ENCODE measurements at places on chromosomes 16 and 17. TPM values are rescaled to one million over a fixed set of nuclear protein-coding genes. Genes with fewer than 3 reads are reported as not detected.

MYH8 gene
- total RNA-seq: not detected

C17orf113 gene
- 2.3 TPM for total RNA-seq

RNF222 gene
- not detected for total RNA-seq

- no peak overlapping the region for H3K4me3 ChIP-seq
- H3K36me3 ChIP-seq: no peaks in the 10 kb centered on the region
- H3K4me1 ChIP-seq: peaks cover 40% of the 10 kb centered on the region
- peak overlapping the region; percentile 41 for H3K27ac ChIP-seq
- DNase-seq: peak; percentile 72
These were observed 76.7 kb upstream of the CBX4 start for GRCh38 chr17:79915850-79916430.

GRCh38 chr17:2689411-2690164 is 22.0 kb downstream of the CLUH start:
- no peak for DNase-seq
- no peaks in the 10 kb centered on the region for H3K27me3 ChIP-seq

DNA sequence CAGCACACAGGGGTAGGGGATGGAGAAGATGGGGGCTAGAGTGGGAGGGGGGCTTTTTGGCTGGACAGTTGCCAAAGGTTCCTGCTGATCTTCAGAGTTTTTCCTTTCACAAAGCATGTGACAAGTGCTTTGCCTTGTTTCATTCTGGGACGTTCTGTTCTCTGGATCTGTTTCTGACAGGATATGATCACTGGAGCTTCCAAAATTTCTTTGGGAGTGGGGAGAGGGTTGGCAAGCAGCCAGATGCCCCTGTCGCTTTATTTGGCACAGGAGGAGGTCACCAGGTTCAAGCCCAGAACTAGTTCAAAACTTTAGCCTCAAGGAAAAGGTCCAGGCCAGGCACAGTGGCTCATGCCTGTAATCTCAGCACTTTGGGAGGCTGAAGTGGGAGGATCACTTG is 68.5 kb upstream of the TBX2 start:
- peaks cover 13% of the 10 kb centered on the region for H3K4me1 ChIP-seq
- H3K36me3 ChIP-seq: no peaks in the 10 kb centered on the region

DNA sequence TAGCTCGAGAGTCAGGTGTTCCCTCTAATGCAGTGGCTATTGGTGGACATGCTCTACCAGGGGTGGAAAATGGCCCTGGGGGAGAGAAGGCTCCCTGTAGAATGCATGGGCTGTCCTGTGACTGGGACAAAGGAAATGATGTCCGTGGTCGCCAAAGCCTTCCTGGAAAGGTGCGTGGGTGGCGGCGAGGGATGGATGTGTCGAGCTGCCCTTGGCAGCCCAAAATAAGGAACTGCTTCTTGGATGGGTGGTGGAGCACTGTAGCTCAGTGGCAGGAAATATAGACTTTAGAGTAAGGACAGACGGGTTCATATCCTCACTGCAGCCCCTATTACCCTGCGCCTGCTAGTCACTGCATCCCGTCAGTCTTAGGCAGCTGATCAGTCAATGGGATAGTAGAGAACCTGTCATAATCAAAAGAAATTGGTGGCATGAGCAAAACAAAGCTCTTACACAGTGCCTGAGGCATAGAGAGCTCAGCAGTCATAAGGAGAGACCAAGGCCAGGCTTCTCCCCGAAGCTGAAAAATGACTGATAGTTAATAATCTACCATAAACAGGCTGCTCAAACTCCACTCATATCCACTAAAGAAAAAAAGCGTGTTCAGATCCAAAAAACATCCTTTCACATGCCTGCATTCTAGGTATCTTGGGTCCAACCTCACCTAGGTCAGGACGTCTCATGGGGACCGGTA is 123.5 kb upstream of the PLCG2 start:
- H3K4me1 ChIP-seq: peaks cover 24% of the 10 kb centered on the region
- no peak for DNase-seq
- H3K4me3 ChIP-seq: no peak overlapping the region
- H3K36me3 ChIP-seq: peaks cover 6% of the 10 kb centered on the region

C17orf107 gene
- 1.7 TPM for total RNA-seq

- no peaks in the 10 kb centered on the region for H3K27me3 ChIP-seq
- H3K4me3 ChIP-seq: no peak overlapping the region
- no peaks in the 10 kb centered on the region for H3K36me3 ChIP-seq
- DNase-seq: no peak
- H3K27ac ChIP-seq: no peak overlapping the region
These were observed 115.9 kb upstream of the TNRC6C start for GRCh38 chr17:77842528-77843147.

KIF19 gene
- total RNA-seq: 0.15 TPM

GAST gene
- not detected for total RNA-seq

- H3K27ac ChIP-seq: no peak overlapping the region
- H3K36me3 ChIP-seq: no peaks in the 10 kb centered on the region
- H3K4me1 ChIP-seq: no peaks in the 10 kb centered on the region
These were observed 474.6 kb downstream of the PMP22 start for GRCh38 chr17:14790521-14790920.

CLEC18B gene
- total RNA-seq: 2.1 TPM

DNA sequence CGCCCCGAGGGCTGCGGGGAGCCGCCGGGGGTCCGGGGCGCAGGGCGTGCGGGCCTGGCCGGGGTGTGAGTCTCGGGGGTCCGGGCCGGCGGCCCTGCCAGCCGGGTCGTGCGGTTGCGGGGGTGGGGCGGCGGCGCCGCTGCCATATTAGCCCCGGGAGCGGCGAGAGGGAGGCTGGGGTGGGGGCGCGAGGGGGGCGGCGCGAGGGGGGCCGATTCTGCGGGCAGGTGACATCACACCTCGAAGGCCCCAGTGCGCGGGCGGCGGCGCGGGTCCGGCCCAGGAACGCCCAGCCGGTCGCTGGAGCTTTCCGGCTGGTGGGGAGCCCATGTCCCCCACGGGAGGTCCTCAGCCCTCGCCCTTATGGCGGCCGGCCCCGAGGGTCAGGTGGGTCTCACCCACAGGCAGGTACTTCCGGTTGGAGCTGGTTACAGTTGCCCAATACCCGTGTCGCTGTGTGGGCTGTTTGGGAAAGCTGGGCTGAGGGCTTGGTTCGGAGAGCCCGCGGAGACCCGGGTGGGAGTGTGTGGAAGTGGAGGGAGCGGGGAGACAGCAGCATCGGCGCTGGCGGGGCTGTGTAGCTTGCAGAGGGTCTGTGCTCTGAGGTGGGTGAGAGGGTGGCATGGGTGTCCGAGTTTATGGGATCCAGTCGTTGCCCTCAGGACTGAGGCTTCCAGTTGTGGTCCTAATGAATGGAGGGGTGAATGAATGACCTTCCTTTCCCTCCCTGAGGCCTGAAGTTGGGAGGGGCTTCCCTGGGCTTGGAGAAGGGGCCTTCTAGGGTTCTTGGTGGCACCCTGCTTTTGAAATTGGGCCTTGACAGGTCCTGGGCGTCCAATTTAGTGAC is 804 bp downstream of the ATP6V0C start:
- H3K27me3 ChIP-seq: no peaks in the 10 kb centered on the region
- peaks cover 20% of the 10 kb centered on the region for H3K4me1 ChIP-seq
- no peaks in the 10 kb centered on the region for H3K36me3 ChIP-seq
- H3K4me3 ChIP-seq: peak overlapping the region; percentile 95
- peak overlapping the region; percentile 98 for H3K27ac ChIP-seq

TPSD1 gene
- not detected for total RNA-seq

HS3ST3A1 gene
- total RNA-seq: not detected

SHBG gene
- total RNA-seq: not detected

GRCh38 chr16:51526621-51527020 is 375.6 kb upstream of the SALL1 start:
- H3K4me3 ChIP-seq: no peak overlapping the region
- no peaks in the 10 kb centered on the region for H3K27me3 ChIP-seq
- DNase-seq: no peak
- H3K4me1 ChIP-seq: no peaks in the 10 kb centered on the region
- no peak overlapping the region for H3K27ac ChIP-seq

TBKBP1 gene
- 12.4 TPM for total RNA-seq

DNA sequence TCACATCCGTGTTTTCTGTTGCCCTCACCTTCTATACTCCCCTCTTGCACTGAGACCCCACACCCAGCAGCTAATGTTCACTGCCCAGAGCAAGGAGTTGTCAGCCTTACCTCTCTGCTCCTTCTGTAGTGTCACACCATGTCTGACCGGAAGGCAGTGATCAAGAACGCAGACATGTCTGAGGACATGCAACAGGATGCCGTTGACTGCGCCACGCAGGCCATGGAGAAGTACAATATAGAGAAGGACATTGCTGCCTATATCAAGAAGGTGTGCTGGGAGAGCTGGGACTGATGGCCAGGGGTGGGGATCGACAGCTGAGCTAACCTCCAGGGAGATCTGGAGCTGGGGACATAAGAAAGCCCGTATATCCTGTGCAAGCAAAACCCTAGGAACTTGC is 3.7 kb downstream of the DYNLL2 start:
- H3K27ac ChIP-seq: no peak overlapping the region
- peaks cover 11% of the 10 kb centered on the region for H3K4me1 ChIP-seq
- H3K36me3 ChIP-seq: peaks cover 71% of the 10 kb centered on the region
- H3K4me3 ChIP-seq: no peak overlapping the region
- H3K27me3 ChIP-seq: no peaks in the 10 kb centered on the region

DNA sequence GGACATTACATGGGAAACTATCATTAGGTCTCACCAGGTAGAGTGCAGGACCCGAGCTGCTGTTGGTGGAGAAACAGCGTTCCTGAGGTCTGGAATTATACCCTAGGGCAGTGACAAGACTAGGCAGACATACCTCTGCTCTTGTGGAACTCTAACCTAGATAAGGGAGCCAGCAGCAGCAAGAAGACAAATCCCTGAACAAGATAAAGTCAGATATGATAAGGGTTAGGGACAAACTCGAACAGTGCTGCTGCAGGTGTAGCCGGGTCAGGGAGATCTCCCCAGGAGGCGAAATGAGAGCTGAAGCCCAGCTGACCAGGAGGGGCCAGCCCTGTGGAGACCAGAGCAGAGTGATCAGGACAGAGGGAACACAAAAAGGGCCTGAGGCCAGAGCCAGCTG is 34.7 kb downstream of the ARSG start:
- peaks cover 15% of the 10 kb centered on the region for H3K4me1 ChIP-seq
- H3K27ac ChIP-seq: no peak overlapping the region
- H3K36me3 ChIP-seq: no peaks in the 10 kb centered on the region
- no peak for DNase-seq
- no peak overlapping the region for H3K4me3 ChIP-seq

DNA sequence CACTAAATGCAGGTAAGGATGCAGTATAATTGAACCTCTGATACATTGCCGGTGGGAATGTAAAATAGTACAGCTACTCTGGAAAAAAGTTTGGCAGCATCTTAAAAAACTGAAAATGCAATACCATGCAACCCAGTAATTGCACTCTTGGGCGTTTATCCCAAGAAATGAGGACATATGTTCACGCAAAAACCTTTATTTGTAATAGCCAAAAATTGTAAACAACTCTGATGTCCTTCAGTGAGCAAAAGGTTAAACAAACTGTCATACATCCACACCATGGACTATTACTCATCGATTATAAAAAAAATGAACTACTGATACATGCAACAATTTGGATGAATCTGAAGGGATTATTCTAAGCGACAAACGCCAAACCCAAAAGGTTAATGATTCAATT is 16.9 kb downstream of the SYNRG start:
- H3K27ac ChIP-seq: no peak overlapping the region
- H3K4me3 ChIP-seq: no peak overlapping the region
- H3K36me3 ChIP-seq: peaks cover 3% of the 10 kb centered on the region
- H3K4me1 ChIP-seq: no peaks in the 10 kb centered on the region
- no peaks in the 10 kb centered on the region for H3K27me3 ChIP-seq

ZG16 gene
- total RNA-seq: 0.07 TPM

PPP4C gene
- 165 TPM for total RNA-seq

- H3K27me3 ChIP-seq: no peaks in the 10 kb centered on the region
- no peaks in the 10 kb centered on the region for H3K36me3 ChIP-seq
- DNase-seq: no peak
- no peak overlapping the region for H3K27ac ChIP-seq
- no peaks in the 10 kb centered on the region for H3K4me1 ChIP-seq
These were observed 209.3 kb downstream of the HS3ST3B1 start for GRCh38 chr17:14510136-14510535.

- H3K27ac ChIP-seq: no peak overlapping the region
- peaks cover 3% of the 10 kb centered on the region for H3K4me1 ChIP-seq
- no peak overlapping the region for H3K4me3 ChIP-seq
These were observed 8.7 kb downstream of the HOXB1 start for GRCh38 chr17:48522031-48522653.

GRCh38 chr16:49700251-49701064 is 155.5 kb downstream of the ZNF423 start:
- no peaks in the 10 kb centered on the region for H3K36me3 ChIP-seq
- H3K27ac ChIP-seq: no peak overlapping the region
- DNase-seq: no peak
- H3K4me1 ChIP-seq: peaks cover 5% of the 10 kb centered on the region
- H3K4me3 ChIP-seq: no peak overlapping the region

CNGB1 gene
- not detected for total RNA-seq

DNA sequence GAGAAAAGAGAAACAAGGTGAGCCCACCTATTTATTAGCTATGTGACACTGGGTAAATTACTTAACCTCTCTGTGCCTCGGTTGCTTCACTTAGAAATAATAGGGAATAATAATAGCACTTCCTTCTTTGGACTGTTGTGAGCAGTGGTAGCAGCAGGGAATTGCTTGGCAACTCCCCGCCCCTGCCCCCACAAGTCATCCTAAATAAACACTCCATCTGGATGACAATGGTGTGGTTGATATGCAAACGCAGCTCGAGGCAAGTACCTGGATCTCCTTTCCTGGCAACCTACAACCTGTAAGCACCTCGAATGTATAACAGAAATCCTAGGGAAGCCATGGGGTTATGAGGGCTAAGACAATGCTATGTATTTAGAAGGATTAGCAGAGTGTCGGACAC is 9.1 kb downstream of the TEKT3 start:
- H3K27me3 ChIP-seq: no peaks in the 10 kb centered on the region
- DNase-seq: no peak
- H3K4me1 ChIP-seq: no peaks in the 10 kb centered on the region
- no peaks in the 10 kb centered on the region for H3K36me3 ChIP-seq

GRCh38 chr17:59483860-59484259 is 81.5 kb upstream of the DHX40 start:
- no peak overlapping the region for H3K4me3 ChIP-seq
- H3K27ac ChIP-seq: no peak overlapping the region
- 0 out of 2 replicates have a peak, but pooled peaks cover 4% of the 10 kb centered on the region for H3K27me3 ChIP-seq
- DNase-seq: no peak

- no peak for DNase-seq
- H3K36me3 ChIP-seq: peaks cover 3% of the 10 kb centered on the region
- H3K4me1 ChIP-seq: peaks cover 26% of the 10 kb centered on the region
- peak overlapping the region; percentile 84 for H3K27ac ChIP-seq
These were observed 37.4 kb downstream of the ARHGAP23 start for GRCh38 chr17:38465391-38466345.

TMEM95 gene
- not detected for total RNA-seq

DNA sequence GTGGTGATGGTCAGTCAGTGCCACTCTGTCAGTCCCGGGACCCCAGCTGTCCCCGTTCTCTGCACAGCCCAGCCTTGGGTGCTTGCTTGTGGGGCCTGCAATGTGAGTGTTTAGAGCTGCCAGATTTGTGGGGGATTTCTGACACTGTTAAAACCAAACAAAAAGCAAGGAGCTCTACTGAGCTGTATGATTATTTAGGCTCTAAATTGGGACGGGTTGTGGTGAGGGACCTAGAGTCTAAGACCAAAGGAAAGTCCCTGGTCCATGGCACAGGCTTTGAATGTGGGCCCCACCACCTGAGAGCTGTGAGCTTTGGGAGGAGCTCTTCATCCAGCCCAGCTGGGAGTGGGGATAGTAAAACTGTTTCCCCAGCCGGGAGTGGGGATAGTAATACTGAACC is 63.3 kb downstream of the KSR1 start:
- no peaks in the 10 kb centered on the region for H3K27me3 ChIP-seq
- peaks cover 14% of the 10 kb centered on the region for H3K4me1 ChIP-seq
- no peaks in the 10 kb centered on the region for H3K36me3 ChIP-seq
- no peak overlapping the region for H3K27ac ChIP-seq
- no peak for DNase-seq

GRCh38 chr16:3131755-3132377 is 3.0 kb upstream of the ZNF213 start:
- H3K4me1 ChIP-seq: peaks cover 29% of the 10 kb centered on the region
- no peak for DNase-seq
- H3K36me3 ChIP-seq: peaks cover 6% of the 10 kb centered on the region
- H3K27me3 ChIP-seq: no peaks in the 10 kb centered on the region

SLC47A2 gene
- not detected for total RNA-seq

Measured in HCT116 (cell line).